ENCODE measurements at places on chromosomes 1 and 21. TPM values are rescaled to one million over a fixed set of nuclear protein-coding genes. Genes with fewer than 3 reads are reported as not detected.

Gene OR2T35
- not detected for total RNA-seq

Gene INSRR
- total RNA-seq = 0.05 TPM

Gene PIK3R3
- 27.7 TPM for total RNA-seq

Gene FAM177B
- total RNA-seq = not detected

Measured in myocyte (in vitro differentiated cells).